Right hindlimb (tissue), 1 donor: ENCODE measurements at places on chromosomes 2 and 18.

- peak; percentile 91 for DNase-seq
These were observed 164.5 kb downstream of the RBM43 start for GRCh38 chr2:151097128-151097527.

- no peak for DNase-seq
These were observed 49.0 kb upstream of the RAB6C start for GRCh38 chr2:129930451-129930850.

- no peak for DNase-seq
These were observed 820.6 kb upstream of the PIK3C3 start for GRCh38 chr18:41134426-41134825.

DNA sequence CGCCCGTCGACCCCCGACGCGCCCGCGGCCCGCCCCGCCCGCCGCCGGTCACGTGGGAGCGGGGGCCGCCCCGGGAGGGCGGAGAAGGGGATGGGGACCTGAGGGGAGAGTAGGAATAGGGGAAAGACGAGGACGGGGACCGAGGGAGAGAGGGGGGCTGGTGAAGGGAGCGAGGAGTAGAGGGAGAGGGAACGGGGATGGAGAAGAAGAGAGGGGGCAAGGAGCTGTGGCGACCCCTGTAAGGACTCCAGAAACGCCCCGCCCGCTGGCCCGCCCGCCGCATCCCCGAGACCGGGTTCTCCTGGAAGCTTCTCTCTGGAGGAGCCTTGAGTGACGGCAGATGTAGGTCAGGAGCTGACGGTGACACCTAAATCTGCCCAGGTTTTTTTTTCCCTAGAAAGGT lies 615 bp downstream of the ADNP2 start:
- peak; percentile 61 for DNase-seq

- no peak for DNase-seq
These were observed 675.9 kb downstream of the DPP10 start for GRCh38 chr2:115118306-115118705.

GRCh38 chr2:85827879-85828569 lies 60.8 kb downstream of the ST3GAL5 start:
- no peak for DNase-seq

DNA sequence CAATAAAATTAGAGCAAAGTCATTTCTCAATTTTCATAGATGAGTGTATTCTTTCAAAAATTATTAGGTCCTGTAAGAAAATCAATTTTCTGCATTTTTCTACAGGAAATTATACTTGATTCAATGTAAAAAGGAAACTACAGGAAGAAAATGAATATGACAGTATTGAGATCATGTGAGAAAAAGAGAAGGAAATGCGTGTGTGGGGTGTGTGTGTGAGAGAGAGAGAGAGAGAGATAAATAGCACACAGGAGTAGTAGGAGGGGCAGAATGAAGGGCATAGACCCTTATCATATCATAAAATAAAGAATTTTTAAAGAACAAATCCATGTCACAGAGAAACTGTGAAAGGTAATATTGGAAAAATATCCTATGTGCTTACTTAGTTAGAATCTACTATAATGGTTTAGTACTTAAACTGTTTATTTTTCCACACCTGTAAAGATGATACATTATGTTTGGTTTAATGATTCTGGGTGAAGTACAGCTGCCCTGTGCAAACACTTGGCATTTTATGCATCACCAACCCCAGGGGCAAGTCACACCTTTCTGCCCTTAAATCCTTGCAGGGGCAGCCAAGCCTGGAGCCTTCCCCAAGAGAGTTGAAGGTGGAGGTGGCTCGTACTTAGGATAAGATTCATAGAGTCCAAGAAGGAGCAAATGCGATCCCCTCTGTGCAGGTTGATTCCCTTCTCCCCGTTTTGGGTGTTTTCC lies 276.4 kb downstream of the TGIF1 start:
- DNase-seq: no peak
